ENCODE measurements at places on chromosomes 4 and X.

GRCh38 chr4:118983293-118983692, 94.6 kb downstream of the SYNPO2 start:
- DNase-seq: no peak

- DNase-seq: no peak
Observed at GRCh38 chr4:182888891-182889290, 28.3 kb downstream of the DCTD start.

DNA sequence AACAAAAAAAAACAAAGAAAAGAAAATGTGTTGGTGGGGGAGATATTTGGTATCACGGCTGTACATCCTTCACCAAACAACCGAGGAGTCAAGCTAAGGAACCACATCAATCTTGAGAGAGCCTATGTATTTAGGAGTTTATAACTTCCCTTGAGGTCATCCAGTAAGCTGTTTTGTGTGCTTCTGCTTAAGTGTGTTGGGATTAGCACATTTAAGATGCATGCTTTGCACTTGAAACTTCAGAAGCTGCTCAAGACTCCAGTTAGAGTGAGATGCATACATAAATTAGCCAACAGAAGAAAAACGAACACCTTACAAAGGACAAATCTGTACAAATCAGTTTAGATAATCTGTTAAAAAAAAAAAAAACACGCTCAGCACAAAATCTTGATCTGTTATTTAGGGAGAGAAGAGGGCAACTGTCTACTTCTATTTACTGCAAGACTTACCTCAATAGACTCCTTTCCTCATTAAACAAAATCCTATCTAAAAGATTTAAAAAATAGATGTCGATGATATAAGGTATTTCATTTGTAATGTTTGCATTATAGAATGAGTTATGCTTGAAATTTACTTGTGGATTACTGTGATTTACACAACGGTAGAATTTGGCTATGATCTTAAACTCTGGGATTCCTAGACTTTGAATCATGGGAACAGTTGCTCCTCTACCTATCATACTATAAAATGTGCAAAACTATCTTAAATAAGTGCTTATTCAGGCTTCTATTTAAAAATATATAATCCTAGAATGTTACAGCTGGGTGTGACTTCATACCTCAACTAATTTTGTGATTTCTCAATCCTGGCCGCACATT, 53.8 kb upstream of the NAP1L5 start:
- DNase-seq: no peak

DNA sequence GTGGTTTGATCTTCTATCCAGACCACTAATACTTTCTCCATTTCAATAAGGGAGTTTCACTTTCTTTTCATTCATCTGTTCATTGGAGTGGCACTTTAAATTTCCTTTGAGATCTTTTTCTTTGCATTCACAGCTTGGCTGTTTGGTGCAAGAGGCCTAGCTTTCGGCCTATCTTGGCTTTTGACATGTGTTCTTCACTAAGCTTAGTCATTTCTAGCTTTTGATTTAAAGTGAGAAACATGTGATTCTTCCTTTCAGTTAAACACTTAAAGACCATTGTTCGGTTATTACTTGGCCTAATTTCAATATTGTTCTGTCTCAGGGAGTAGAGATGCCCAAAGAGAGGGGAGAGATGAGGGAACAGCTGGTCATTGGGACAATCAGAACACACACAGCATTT, 24.3 kb downstream of the CXCL13 start:
- no peak for DNase-seq
